WERI-Rb-1 (cell line): ENCODE measurements at places on chromosomes 2 and 18.

- DNase-seq = no peak
Measured at GRCh38 chr2:16336491-16336890, 329.1 kb downstream of the CYRIA start.

GRCh38 chr2:162711832-162712540, 126.6 kb downstream of the KCNH7 start:
- DNase-seq = no peak

DNA sequence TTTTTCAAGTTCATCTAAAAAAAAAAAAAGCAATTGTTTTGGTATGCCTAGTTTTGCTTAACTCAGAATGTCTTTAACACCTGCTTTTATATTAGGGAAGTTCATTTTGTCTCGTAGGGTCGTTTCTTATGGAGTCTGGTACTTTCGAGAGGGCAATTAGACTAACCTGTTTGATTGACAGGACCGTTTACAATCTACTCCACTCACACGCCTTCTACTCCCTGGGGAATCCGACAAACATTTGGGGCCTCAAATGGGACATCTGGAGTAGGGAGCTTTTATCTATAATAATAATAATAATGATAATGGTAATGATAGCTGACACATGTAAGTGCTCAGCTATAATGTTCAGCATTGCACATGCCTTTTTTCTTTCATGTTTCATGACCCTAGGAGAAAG, 261.6 kb upstream of the RASGRP3 start:
- no peak for DNase-seq

GRCh38 chr18:59068276-59069071, 71.2 kb upstream of the SEC11C start:
- DNase-seq = no peak

DNA sequence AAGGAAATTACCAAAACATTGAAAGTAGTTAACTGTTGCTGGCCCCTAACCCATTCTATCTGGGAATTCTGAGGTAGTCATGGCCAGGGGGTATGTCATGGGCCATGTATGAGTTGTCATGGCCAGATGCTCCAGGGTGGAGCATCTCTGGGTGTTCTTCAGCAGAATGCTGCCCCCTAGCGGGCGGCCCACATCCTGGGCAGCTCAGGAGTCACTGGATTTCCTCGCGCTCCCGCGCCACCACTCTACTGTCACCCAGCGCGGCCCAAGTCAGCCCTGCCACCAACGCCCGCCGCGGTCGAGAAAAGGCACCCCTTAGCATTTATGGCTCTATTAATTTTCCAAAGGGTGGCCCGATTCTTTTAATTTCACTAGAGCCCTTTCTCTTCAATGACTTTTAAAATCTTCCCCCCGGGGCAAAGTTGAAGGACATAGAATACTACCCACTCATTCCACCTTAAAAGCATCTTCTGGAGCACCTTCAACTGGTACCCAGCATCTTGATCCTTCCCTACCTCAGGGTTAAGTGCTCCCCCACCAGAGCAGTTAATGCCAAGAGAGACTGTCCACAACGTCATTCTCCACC, 41.6 kb downstream of the PKDCC start:
- DNase-seq = peak; percentile 87

DNA sequence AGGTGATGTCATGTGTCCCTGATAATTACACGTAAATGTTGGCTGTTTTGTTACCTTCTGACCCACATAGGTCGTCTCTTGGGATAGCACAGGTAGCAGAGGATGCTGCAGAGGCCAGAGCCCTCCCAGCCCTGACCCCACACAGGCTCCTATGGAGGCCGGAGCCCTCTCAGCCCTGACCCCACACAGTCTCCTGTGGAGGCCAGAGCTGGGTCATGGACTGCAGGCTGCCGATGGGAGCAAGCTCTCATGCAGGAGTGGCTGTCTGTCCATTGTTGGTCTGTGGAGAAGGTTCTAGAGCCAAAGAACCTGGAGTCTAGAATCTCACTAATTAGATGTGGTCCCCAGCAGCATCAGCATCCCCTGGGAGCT, 155.5 kb downstream of the LDLRAD4 start:
- no peak for DNase-seq

DNA sequence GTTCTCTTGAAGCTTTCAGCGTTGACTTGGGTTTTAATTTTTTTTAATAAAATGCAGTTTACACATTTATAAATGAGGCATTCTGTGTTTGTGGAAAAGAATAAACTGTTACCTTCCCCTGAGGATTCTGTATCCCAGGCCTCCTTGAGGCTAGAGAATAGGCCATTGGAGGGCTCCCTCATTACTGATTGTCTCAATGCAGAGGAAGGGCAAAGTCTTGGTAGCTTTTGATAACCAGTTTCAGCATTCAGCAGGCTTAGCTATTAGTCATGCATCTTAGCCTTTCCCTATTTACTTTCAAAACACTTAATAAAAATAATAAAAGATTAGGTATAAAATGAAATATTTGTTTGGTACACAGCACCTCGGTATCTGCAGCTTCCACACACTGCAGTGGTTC, 58.1 kb upstream of the OTX1 start:
- DNase-seq = no peak

DNA sequence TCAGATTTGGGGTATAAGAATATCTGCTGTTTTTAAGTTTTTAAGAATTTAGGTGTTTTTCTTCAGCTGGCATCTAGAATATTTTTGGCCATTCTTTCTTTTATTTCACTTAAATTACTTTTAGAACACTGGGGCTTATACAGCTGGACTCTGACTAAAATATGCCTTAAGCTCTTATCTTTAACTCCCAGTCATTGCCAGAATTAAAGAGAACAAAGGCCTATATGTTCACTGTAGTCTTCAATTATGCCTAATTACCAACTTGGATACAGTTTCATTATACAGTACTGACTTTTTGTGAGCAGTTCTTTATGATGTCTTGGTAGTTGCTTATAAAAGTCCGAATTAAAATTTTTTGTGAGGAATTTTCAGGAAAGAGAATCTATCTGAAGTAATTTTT, 192.8 kb downstream of the ZNF407 start:
- DNase-seq = no peak

GRCh38 chr2:135820003-135820618, 16.9 kb downstream of the LCT start:
- DNase-seq = no peak
